ENCODE measurements at places on chromosomes 2 and 18.

GRCh38 chr2:168439536-168439935 lies 16.5 kb upstream of the CERS6 start:
- no peak for DNase-seq

DNA sequence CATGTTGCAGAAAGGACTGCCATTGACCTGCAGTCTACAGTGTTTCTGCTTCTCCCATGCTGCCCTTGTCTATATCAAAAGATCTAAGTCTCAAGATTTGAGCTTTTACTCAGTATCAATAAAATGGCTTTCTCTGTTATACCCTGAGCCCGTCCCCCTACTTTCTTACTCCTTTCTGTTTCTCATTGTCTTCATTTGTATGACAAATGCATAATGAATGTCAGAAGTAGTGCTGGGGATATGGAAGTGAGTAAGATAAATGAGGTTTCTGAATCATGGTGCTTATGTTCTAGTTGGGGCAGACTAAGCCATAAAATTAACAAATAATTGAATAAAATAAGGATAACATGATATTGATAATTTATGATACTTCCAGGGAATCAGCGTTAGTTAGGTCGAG lies 128.6 kb downstream of the PARD3B start:
- no peak for DNase-seq

GRCh38 chr2:37326285-37326684 lies 1.7 kb upstream of the PRKD3 start:
- DNase-seq: no peak

DNA sequence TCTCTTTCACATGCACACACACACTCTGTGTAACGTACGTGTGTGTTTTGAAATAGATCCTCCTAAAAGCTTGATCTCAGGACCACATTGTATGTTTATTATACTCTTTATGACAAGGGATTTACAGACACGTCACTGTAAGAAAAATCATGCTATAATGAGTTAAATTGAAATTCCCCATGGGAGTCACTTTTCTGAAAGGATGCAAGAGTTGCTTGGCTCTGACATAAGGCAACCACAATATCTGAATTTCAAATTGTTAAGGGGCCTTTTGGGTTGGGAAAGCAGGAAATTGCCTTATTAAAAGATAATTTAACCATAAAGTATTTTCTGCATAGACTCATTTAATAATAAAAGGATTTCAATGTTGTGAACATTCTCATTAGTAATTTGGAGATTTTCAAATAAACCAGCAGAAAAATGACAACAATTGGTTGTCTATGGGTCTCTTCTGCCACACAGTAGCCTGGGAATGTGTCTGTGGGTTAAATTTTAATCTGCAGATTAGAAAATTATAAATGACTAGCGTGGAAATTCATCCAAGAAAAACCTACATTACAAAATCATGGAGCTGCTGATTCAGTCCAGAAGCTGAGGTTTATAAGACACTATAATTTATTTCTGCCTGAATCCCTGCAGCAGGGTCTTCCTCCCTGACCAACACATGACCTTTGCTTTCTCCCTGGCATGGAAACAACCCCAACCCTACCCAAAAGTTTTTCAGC lies 75.9 kb upstream of the PID1 start:
- no peak for DNase-seq

DNA sequence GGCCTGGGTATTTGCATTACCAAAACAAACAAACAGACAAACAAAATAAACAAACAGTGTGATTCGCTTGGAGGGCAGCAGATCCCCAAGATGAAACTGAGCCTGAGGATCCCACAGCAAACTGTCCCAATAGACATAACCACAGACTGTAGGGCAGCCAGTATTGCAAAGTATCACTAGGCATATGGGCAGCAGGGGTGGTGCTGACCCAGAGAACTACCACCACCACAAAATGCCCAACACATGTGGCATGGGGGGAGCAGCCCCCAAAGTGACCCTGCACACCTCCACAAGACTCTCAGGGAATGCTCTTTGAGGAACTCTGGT lies 330.1 kb downstream of the CYRIA start:
- DNase-seq: no peak

- DNase-seq: no peak
These were observed 24.4 kb downstream of the EIF4E2 start for GRCh38 chr2:232574674-232575403.

- no peak for DNase-seq
These were observed 386.8 kb upstream of the NETO1 start for GRCh38 chr18:73254564-73254963.

- no peak for DNase-seq
These were observed 8.1 kb downstream of the MBP start for GRCh38 chr18:77124452-77124922.

- DNase-seq: no peak
These were observed 118.0 kb upstream of the MSTN start for GRCh38 chr2:190180313-190181122.

DNA sequence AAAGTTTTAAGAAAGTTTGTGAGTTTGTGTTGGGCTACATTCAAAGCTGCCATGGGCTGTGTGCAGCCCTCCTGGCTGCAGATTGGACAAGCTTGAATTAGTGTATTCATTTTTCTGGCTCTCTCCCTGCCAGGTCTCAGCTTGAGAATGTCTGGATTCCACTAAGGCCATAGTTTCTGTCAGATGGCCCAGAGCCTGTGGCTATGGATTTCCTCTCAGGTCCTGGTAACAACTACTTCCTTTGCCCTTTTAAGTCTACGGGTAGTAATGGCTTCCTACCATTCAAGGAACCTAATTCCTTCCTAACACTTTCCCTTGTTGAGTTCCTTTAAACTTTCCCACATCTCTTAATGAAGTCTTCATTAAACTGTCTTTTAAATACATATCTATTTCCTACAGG lies 24.3 kb upstream of the PSMD14 start:
- DNase-seq: no peak

GRCh38 chr2:8548619-8549150 lies 133.2 kb upstream of the ID2 start:
- no peak for DNase-seq

- DNase-seq: no peak
These were observed 1098.0 kb upstream of the ZEB2 start for GRCh38 chr2:145617906-145618305.

DNA sequence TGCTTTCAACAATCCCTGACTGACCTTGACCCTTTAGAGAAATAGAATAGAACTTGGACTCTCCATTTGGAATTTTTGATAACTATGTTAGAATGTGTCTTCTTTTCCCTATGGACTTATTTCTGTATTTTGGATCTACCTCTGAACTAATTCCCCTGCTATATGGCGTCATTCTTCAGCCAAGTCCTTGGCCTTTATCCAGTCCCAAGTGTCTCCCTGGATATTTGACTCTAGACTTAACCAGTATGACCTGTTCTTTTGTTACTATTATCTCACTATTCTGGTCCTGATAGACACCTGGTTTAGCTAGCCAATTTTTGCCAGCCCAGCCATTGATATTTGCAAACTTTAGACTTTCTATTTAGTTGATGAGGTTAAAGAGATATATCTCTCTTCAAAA lies 186.8 kb downstream of the KCNS3 start:
- no peak for DNase-seq

DNA sequence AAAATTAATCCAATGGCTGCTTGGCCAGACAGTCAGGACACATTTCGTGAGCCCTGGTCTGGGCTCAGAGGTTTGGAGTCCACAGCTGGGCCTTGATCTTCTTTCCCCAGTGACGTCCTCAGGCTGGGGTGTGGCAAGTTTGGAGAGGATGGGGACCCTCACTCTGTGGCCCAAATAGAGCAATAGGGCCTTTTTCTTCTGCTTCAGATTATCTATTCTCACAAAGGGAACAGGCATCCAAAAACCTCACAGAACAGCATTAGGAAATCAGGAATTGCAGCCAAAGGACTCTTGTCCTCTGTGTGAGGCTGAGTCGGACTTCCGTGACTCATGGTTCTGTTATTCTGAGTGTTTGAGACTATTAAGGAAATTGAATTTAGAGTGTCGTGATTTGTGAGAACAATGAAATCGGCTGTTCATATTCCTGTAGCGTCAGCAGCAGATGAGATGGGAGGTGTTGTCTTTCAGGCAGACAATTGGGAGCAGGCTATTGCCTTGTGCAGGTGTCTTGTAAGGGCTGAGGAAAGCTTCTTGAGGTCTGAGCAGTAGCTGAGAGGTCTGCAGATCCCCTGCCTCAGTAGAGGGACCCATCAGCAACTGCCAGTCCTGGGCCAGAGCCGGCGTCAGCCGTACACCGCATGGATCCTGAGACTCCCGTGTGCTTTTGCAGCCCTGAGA lies 113.8 kb downstream of the SH3RF3 start:
- no peak for DNase-seq

- DNase-seq: no peak
These were observed 15.6 kb upstream of the OTOF start for GRCh38 chr2:26493566-26493965.

GRCh38 chr2:173760553-173760952 lies 204.6 kb downstream of the SP3 start:
- no peak for DNase-seq

DNA sequence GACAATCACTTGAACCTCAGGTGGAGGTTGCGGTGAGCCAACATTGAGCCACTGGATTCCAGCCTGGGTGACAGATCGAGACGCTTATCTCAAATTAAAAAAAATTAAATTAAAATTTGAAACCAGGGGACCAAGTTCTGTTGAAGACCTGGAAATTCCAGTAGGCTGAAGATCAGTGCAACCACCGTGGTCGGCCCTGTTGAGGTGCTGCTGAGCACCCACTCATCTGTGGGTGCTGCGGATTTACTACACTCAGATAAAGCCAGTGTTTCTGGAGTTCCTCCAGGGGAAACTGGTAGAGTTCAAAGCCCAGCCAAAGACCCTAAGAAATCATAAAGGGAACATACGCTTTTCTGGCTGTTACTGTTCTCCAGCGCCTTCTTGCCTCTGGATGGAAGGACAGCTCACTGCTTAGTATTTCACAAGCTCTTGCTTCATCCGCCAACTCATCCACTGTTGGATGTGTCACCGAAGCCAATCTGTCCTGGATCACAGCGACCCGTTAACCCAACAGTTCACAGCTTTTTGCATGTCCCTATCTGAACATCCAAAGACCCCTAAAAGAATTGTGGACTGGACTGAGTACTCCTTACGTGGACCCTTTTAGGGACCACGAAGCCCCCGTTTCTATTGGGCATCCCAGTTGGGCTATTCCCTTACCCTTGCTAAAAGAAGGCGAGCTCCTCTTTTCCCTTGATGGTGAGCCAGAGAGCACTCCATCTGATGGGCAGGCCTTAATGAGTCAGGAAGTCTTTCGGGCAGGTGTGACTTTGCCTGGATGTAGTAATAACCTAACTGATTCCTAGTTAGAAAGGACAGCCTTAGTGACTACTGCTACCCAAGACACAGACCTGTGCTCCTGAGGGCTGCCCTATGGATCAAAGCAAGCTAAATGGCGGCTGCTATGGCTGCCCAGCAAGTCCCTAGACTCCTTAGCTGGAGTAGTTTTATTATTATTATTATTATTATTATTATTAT lies 6.0 kb upstream of the ALPP start:
- DNase-seq: no peak

DNA sequence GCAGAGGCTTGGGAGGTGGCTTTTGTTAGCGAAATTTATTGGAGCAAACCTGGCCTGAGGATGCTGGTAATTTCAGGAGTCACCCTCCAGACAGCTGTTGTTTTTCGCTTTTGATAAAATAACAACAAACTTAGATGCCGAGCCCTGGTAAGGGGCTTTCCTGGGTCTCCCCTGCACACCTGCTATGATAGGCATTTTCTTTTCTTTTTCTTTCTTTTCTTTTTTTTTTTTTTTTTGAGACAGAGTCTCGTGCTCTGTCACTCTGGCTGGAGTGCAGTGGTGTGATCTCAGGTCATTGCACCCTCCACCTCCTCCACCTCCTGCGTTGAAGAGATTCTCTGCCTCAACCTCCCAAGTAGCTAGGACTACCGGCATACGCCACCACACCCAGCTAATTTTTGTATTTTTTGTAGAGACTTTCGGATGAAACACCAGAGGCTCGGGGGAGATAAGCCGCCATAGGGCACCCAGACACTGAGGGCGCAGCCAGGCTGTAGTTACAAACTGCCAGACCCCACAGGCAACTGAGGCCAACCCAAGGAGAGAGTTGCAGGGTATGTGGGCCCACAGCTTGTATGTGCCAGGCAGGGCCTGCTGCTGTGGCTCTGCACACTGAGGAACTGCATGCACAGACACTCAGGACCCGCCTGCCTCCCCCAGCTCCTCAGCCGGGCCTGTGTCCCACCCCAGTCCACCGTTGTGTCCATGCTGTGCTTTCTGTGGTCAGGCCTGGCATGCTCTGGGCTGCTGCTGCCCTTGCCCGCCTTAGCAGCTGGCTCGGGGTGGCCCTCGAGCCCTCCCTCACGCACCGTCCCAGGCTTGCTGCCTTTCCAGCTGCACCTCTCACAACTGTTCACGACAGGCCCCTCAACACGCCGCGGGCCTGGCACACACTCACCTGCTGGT lies 3.9 kb downstream of the GYPC start:
- DNase-seq: no peak

- DNase-seq: no peak
These were observed 32.4 kb upstream of the CCDC150 start for GRCh38 chr2:196607073-196607472.

DNA sequence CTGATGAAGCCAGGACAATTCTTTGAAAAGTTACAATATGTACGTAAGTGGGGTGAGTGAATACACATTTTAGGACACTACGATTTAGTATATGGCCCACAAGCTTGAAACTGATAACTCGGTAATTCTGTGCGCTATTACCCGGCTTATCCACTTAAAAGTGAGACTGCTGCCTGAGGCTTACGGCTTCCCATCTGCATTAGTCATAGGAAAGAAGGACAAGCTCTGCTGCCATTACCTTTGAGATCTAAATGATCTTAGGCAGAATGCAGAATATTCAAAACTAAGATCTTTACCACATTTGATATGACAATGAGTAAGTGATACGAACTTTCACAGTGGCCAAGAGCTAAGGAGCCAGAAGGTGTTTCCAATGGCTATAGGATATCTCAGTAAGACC lies 133.3 kb downstream of the GAREM1 start:
- no peak for DNase-seq

DNA sequence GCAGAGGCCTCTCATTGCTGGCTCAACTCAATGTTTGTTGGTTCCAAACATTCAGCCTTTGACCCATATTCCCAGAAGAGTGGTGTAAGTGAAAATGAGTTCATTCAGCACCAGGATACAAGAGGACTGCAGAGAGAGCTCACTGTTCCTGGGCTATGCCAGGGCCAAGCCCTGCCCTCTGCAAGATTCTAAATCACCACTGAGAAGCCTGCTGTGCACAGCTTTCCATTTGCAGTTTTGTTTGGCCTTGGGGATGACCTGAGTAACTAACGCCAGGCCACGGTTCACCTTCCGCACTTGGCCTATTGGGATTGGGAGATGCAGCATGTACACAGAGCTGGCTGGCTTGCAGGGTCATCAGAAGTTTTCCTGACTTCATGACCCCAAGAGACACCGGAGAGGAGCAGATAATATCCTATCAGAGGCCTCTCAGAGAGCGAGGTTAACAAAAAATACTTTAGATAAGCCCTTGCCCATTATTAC lies 12.6 kb downstream of the GKN1 start:
- DNase-seq: no peak

GRCh38 chr18:48338915-48339314 lies 70.3 kb downstream of the ZBTB7C start:
- DNase-seq: no peak

- DNase-seq: no peak
These were observed 97.9 kb upstream of the TAF1B start for GRCh38 chr2:9745153-9745899.
